ENCODE measurements at places on chromosomes 16 and 17.
A peak's percentile ranks its signal among the peaks of the same experiment; 100 is the strongest.

GRCh38 chr17:65433157-65433556, 128.3 kb downstream of the AXIN2 start:
- DNase-seq, result no peak

GRCh38 chr17:59115474-59115873, 8.8 kb upstream of the TRIM37 start:
- no peak for DNase-seq

DNA sequence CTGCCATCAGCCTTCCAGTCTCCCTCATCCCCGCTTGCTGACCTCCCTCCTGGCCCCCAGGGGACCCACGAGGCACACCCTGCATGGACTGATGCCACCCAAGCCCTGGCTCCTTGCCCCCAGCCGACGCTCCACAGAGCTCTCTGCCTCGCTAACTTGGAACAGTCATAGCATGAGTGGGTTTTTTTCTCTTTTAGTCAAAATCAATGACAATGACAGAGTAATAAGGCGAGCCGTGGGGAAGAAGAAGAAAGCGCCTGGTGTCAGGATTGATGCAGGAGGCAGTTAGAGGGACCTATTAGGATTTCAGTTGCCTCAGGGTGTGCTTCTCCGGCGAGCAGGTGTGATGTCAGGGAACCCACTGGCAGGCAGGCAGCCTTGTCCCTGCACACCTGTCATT, 176.3 kb upstream of the TNRC6C start:
- peak; percentile 6 for DNase-seq

- no peak for DNase-seq
Observed at GRCh38 chr16:86662195-86662594, 83.8 kb downstream of the FOXL1 start.

GRCh38 chr17:77881545-77881944, 77.0 kb upstream of the TNRC6C start:
- no peak for DNase-seq

GRCh38 chr16:12422233-12422632, 381.5 kb downstream of the CPPED1 start:
- no peak for DNase-seq

Data from NCI-H1105 treated with DMSO at 0.1 percent for 48 hours (cell line).